ENCODE measurements at places on chromosomes 1 and 21.
A peak's percentile ranks its signal among the peaks of the same experiment; 100 is the strongest.

GRCh38 chr1:216596281-216596862, 126.9 kb downstream of the ESRRG start:
- DNase-seq: peak; percentile 12

DNA sequence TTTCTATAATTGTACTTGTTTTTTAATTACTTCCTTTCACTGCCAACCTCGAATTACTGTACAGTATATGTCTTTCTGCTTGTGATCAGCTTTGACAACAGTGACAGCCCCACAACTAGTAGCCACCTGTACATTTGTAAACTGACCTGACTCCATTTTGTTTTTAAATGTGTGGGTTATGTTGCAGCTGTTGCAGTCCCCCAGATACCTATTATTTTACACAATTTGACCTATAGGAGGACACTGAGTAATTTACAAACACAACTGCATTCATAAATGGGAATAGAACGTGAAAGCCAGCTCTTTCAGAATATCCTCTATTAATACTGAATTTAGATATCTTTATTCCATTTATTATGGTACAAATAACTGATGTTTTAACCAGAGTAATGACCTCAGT, 2.5 kb upstream of the VAMP3 start:
- no peak for DNase-seq

- peak; percentile 16 for DNase-seq
These were observed 100.4 kb downstream of the GALNT2 start for GRCh38 chr1:230167419-230167852.

GRCh38 chr1:145871994-145872924, 13.4 kb upstream of the PIAS3 start:
- DNase-seq: peak; percentile 41

DNA sequence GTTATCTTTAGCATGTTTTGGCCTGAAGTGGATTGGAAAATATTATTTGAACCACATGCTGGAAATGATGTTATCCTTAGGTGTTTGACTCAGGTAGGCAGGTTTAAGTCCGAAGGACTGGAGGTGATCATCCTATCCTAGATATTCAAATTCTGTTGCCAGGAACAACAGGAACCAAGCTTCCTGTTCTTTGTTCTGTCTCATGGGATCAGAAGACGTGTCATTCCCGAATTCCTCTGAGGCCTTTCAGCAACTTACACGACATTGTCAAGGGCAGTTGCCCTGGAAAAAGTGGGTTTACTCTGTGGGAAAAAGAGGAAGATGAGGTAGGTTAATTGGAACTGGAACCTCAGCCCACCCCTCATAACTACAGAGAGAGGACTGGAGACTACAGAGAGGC, 36.6 kb downstream of the SLAMF6 start:
- no peak for DNase-seq

- no peak for DNase-seq
These were observed 210.4 kb upstream of the VAMP3 start for GRCh38 chr1:7560601-7561181.

DNA sequence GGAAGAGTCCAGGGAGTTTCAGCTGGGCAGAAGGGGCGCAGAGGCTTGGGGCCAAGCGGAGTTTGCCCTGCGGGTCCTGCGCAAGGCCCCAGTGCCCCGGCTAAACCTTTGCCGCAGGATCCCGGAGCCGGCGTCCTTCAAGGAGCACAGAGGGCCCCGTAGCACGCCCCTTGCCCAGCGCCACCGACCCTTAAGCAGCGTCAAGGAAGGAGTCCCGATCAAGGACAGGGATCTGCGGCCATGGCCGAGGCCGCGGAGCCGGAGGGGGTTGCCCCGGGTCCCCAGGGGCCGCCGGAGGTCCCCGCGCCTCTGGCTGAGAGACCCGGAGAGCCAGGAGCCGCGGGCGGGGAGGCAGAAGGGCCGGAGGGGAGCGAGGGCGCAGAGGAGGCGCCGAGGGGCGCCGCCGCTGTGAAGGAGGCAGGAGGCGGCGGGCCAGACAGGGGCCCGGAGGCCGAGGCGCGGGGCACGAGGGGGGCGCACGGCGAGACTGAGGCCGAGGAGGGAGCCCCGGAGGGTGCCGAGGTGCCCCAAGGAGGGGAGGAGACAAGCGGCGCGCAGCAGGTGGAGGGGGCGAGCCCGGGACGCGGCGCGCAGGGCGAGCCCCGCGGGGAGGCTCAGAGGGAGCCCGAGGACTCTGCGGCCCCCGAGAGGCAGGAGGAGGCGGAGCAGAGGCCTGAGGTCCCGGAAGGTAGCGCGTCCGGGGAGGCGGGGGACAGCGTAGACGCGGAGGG, 520 bp downstream of the CLIC6 start:
- no peak for DNase-seq

GRCh38 chr1:158163000-158163947, 17.4 kb upstream of the CD1D start:
- DNase-seq: no peak

GRCh38 chr1:14850563-14850962, 252.1 kb downstream of the KAZN start:
- no peak for DNase-seq

DNA sequence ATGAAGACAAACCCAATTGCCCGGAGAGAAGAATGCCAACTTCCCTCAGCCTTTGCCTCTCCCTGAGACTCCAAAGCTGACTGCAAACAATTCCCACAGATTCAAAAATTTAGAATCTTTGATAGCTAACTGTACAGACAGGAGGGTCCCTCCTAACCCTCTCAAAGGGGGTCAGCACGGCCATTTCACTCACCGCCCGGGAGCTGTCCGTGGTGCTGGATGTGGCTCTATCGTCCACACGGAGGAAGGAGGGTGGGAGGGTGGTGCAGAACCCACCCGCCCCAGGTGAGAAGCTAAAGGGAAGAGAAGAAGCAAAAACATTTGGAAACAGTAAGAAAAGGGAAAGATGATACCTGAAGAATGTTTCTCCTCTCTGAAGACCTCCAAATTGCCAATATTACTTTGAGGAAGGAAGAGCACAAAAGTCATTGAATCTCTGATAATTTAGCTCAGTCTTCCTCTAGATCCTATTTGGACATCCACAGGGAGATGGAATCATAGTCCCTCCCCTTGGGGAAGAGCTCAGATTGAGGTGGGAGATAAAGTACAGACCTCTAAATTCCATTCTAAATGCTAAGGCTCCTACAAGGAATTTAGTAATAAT, 45.6 kb downstream of the RHBG start:
- no peak for DNase-seq

DNA sequence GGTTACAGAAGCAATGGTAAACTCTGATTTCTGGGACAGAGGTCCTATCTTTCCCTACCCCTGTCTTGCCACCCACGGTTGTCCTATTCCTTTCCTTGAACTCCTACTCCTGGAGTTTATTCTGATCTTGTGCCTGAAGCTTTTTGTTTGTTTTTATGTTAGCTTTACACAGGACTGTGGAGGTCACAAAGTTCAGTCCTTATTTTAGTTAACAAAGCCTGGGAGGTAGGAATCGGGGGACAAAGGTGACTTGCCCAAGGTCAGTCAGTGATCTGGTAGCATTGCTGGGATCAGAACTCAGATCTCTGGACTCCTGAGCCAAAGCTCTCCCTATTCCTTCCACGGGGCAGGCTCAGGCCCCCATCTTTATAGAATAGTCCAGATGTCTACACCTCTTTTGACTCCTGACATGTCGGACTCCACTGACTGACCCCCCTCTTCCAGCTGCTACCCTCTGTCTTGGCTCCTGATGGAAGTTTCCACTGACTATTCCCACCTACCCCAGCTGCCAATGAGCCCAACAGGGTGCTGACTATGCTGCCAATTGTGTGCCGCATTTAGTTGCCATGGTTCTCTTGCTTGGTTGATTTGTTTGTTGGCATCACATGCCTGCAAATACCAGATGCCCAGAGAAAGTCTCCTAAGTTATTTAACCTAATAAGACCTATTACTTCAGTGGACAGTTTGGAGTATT, 9.9 kb downstream of the F5 start:
- DNase-seq: no peak

DNA sequence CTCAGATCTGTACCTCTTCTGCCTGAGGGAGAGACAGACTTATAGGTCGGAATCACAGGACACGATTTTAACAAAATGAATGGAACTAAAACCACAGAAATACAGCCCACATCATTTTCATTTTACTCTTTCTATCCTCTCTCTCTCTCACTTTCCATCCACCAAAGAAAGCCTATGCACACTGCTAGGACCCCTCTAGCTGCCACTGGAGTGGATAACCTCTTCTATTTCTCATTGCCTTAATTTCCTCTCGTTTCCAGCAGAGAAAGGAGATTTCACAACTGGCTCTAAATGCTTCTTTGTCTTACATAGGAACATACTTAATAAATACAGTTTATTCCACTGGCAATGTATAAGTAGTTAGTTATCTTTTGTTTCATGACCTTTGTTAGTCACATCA, 867.8 kb upstream of the ADGRL4 start:
- peak; percentile 20 for DNase-seq

DNA sequence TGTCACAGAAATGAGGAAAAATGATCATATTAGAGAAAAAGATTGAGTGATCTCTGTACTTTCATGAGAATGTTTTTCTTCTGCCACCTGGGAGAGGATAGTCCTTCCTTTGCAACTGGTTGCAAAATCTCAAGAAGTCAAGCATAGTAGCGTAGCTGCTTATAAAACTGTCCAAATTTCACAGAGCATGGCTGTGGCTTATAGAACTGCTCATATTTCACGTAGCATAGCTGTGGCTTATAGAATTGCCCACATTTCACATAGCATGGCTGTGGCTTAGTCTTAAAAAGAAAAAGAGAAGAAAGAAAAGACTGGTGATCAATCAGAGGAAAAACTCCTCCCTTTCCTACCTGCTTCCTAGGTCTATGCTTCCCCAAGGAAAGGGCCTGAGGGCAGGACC, 329.5 kb downstream of the SIPA1L2 start:
- no peak for DNase-seq

DNA sequence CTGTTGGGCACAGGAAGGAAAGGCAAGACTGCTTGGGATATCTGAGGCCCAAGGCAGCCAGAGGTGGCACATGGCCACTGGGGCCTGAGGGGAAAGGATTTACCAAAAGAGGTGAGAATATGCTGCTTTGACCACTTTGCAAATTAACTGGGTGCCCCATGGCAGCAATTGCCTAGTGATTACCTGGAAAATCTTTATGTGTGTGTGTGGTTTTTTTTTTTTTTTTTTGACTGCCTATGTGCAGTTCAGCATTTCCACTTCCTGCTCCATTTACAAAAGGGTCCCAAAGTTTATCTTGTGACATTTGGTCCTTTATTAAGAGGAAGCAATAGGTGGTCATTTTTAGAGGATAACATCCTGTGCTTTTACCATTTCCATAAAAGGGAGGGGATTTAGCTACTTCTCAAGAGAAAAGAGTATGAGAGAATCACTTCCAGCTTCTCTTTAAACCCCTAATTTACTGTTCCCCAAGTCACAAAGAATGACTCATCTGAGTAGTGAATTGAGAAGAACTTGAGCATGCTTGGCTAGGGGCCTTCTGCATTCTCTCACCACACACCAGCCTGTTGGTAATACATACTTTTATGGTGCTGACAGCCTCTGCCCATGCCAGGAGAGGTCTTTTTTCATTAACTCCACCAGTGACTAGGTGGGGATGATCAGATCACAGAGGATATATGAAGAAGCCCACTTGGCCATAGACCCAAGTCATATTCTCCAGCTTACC, 52.1 kb downstream of the SYDE2 start:
- DNase-seq: peak; percentile 82

- DNase-seq: no peak
These were observed 27.8 kb downstream of the LRRC7 start for GRCh38 chr1:69595486-69595885.

DNA sequence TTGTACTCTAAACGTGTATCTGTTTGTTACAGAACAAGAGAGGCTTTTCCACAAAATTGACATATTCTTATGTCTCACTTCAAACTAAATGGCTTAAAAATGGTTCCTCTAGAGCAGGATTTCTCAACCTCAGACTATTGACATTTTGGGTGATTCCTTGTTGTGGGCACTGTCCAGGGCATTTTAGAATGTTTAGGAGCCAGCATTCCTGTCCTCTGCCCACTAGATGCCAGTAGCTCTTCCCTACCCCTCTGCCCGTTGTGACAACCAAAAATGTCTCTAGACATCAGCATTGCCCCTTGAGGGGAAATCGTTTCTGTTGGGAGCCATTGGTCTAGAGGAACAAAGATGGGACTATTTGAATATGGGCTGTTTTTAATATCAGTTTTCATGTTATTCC, 17.3 kb downstream of the SMAP2 start:
- DNase-seq: no peak

- DNase-seq: peak; percentile 79
These were observed 685 bp upstream of the VAMP4 start for GRCh38 chr1:171742577-171742922.

GRCh38 chr1:161989108-161989507, 34.6 kb downstream of the OLFML2B start:
- peak; percentile 43 for DNase-seq

DNA sequence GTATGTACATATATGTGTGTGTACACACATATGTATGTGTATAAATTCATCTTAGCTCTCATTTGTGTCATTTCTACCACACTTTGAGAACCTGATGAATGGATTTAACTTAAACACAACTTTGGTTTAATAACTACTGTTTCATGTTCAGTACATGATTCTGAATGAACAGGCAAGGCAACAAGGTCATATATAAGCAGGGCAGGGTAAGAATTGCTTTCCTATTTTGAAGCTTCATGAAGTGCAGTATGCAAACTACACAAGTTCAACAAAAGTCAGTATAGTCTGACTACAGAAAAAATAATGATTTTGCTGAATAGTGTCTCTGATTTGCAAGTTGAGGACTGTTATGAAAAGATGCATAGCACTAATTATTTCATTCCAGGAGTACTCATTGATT, 127.6 kb downstream of the KCNK2 start:
- DNase-seq: no peak

DNA sequence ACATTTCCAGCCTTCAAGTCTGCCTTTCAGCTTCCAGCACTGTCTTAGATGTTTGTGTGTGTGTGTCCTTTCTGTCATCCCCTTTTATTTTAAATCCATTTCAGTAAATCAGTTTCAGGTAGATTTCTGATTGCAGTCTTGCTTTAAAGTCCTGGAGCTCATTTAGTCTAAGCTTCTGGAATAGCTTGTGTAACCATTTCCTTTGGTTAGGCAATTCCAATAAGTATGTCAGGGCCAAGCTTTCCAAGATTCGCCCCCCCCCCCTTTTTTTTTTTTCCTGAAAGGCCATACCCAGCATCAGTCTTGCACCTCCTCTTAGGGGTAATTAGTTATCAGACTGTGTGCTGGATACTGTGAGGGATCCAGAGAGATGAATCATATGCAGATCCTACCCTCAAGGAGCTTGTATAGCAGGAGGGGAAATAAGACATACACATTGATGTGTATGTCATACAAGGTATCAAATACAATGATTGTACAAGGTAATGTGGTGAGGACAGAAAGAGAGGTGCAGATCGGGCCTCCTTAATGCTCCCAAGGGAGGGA, 41.3 kb downstream of the NFYC start:
- no peak for DNase-seq

DNA sequence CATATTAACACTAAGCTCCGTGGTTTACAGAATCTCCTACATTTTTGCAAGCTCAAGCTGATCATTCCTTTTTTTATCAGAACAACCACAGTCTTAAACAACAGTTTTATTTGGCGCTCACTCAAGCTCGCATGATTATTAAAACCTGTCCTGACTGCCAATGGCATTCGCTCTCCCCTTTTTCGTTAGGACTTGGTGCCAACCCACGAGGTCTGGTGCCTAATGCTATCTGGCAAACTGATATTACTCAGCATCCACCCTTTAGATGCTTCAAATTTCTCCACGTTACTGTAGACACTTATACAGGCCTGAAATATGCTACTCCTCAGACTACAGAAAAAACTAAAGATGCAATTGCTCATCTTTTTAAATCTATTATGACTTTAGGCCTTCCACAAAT, 23.0 kb upstream of the ITLN1 start:
- no peak for DNase-seq
